ENCODE measurements at places on chromosomes 2 and 18. TPM values are rescaled to one million over a fixed set of nuclear protein-coding genes. Genes with fewer than 3 reads are reported as not detected.

Gene PIEZO2
- not detected for total RNA-seq

Gene CHRNG
- not detected for total RNA-seq

Gene HOXD10
- not detected for total RNA-seq

Gene C1QL2
- not detected for total RNA-seq

Gene TM4SF20
- not detected for total RNA-seq

Gene TRIM54
- 8.2 TPM for total RNA-seq

Gene ST8SIA3
- total RNA-seq, result not detected

Gene MATN3
- total RNA-seq, result 1.9 TPM

Gene KLHL29
- total RNA-seq, result 3.1 TPM

Gene KIF5C
- 0.23 TPM for total RNA-seq

Gene FLACC1
- total RNA-seq, result 0.75 TPM

Measured in PC-9 (cell line).